ENCODE measurements at places on chromosomes 2 and 18.

DNA sequence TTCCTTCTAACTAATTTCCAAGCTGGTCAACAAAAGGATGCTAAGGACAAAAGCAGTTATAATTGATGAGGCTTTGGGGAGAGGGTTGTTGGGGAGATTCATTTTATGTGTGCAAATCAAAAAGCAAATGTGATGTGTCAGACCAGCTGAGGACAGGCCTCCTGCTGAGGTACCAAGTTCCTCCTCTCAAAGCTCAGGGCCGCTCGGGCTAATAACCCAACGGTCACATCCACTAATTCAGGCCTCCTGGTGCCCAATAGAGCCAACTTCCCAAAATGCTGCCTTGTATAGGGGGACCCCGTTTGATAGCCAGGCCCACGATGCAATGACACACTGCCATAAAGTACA, 88.6 kb upstream of the RTN4 start:
- DNase-seq: no peak

DNA sequence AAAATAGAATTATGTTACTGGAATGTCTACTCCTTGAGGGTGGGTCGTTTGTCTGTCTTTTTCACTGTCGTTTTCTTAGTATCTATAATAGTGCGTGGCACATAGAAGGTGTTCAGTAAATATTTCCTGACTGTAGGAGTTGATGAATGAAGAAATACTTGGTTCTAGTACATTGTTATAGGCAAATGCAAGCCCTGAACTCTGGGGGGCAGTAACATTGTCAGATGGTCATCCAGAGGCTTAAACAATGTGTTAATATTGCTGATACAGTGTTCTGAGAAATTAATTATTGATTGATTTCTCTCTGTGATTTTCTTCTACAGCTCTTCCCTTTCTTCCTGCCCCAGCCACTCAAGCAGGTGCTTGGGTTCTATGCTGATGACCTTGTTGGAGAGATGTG, 24.4 kb upstream of the THOC1 start:
- no peak for DNase-seq

DNA sequence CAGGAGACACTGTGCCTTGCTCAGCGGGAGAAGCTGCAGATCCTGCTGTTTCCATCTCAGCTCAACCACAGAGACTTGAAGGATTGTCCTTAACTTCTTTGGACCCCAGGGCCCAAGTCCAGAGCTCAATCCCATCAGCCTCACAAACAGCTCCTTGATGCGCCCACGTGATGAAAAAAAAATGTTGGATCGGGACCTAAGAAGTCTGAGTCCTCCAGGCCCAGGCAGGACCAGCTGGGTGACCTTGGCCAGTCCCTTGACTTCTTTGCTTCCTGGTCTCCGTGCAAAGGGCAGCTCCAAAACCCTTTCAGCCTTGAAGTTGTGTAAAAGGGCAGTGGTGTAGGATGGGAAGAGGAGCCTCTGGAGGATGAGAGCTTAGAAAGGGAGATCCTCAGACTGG, 175.5 kb downstream of the ZFP36L2 start:
- DNase-seq: no peak

DNA sequence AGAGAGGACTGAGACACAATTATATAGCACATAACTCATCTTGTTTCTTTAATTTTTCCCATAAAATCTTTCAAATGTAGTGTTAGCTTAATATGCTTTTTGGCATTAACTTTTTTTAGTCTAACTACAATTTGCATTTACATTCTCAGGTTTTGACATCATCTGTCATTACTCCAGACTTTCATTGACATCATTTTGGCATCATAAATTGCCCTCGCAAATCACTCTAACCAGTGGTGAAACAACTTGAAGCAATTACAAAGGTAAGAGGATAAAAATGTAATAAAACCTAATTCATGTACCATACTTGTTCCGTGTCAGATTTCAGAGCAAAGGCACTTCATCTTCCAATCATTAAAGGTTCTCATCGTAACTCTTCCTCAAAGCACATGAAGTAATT, 41.4 kb downstream of the RFX8 start:
- no peak for DNase-seq

DNA sequence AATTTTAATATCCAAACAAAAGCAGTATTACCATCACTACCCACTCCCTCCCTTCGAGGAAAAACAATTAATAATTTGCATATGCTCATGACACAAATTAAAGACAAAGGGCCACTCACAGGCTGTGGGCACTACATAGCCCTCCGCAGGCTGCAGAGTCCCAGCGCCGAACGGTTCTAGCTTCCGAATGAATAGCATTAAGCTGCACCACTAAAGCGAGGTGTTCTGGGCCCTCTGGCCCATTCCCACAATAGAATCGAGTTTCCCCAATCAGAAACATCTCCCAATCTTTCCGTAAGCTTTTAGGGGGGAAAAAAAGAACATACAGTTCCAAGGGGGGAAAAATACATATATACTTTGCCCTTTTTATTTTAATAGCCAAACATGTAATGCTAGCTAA, 14.5 kb upstream of the SIX3 start:
- no peak for DNase-seq

DNA sequence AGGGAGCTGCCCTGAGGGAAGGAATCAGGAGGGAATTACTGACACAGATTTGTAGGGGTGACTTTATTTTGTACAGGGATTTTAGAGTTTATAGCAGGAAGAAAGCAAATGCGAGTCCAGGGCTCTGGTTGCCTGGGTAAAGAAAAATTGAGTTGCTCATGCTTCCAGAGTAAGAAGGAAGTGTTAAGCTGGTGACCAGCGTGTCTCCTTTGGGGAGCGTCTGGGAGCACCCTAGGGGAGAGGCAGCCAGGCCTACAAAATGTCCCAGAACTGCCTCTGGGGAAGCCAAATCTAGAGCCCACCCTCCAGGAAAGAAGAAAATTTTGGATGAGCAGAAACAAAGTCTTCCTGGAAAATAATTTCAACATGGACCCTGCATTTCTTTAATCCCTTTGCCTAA, 147.0 kb downstream of the VAPA start:
- DNase-seq: no peak

DNA sequence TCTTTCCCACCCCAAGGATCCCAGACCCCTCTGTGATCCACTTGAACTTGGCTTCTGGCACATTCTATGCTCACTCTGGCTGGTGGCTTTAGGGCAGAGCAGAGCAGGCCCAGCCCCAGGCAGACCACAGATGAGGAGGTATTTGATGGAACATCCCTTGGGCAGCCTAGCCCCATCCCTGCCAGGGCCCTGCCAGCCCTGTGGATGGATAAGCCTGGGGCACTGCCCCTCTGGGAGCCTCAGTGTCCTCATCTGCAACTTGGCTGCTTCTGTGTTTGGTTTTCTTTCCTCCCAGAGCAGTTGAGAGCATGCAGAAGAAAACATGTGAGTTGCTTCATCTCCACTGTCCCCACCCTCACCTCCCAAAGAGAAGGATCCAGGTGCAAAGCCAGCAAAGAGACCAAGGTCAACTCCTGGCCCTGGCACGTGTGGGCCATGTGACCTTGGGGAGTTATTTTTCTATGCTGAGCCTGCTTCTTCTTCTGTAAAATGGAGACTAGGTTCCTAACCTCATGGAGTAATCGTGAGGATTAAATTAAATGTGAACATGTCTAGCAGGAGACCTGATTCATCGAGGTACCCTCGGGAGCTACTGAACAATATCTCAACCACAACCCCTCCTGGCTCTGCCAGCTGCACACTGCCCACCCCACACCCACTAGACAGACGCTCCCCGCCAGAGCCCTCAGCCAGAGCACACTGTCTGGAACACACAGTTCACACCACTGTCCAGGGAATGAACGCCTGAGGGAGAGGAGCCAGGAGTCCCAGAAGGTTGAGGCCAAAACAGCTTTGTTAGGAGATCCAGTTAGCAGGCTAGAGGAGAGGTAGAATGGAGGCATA, 14.6 kb upstream of the TNS1 start:
- no peak for DNase-seq

DNA sequence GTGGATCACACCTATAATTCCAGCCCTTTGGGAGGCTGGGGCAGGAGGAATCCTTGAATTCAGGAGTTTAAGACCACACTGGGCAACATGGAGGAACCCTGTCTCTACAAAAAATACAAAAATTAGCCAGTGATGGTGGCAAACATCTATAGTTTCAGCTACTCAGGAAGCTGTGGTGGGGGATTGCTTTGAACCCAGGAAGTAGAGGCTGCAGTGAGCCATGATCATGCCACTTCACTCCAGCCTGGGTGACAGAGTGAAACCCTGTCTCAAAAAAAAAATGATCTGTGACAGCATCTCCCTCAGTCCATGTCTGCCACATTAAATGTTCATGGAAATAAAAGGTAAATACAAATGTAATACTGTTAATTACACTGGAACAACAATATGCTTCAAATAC, 121.4 kb upstream of the COL5A2 start:
- no peak for DNase-seq

- DNase-seq: no peak
Measured at GRCh38 chr2:174442546-174443510, 44.0 kb downstream of the GPR155 start.

DNA sequence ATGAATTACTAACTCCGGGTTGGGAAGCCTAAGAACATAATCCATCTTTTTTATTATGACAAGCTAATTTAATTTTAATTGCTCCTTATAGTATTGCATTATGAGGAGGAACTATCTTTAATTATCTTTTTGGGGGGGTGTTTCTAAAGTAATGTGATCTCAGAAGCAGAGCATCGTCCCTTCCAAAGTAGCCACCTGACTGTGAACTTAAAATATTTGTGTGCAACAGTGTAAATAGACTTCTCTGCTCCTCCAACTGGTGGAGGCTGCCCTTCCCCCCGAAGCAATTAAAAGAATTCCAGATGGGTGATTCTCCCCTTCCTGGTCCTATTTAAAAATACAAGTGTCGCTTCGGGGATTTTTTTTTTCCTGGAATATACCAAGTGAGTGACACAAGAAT, 55.7 kb downstream of the TCF7L1 start:
- DNase-seq: no peak

- DNase-seq: no peak
Measured at GRCh38 chr18:25896178-25896780, 194.1 kb downstream of the SS18 start.

GRCh38 chr2:85635636-85636035, 19.6 kb downstream of the USP39 start:
- no peak for DNase-seq

GRCh38 chr18:26502823-26503222, 45.5 kb downstream of the KCTD1 start:
- no peak for DNase-seq

GRCh38 chr2:232512602-232513001, 7.6 kb upstream of the PRSS56 start:
- no peak for DNase-seq

GRCh38 chr2:26650713-26651469, 9.7 kb upstream of the CIB4 start:
- no peak for DNase-seq

GRCh38 chr2:231227310-231228162, 29.1 kb downstream of the ARMC9 start:
- peak; percentile 27 for DNase-seq

GRCh38 chr2:119256582-119256921, 32.9 kb downstream of the STEAP3 start:
- no peak for DNase-seq

DNA sequence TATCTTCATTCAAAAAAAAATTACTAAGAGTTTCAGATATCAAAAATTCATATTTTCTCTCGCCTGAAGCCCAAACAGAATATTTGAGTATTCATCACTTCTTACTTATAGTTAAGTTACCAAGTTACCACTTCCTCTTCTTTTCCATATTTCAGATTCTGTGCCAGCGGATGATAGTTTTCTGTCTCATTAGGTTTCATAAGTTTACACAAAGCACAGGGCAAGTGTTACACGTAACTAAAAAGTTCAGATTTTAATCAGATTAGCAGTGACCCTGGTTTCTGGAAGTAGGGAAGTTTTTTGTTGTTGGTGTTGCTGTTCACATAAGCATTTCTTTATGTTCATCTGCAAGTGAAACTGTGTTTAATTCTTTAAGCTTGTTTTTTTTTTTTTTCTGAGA, 10.2 kb downstream of the AFTPH start:
- DNase-seq: no peak
